ENCODE measurements at places on chromosomes 12 and 14.
A peak's percentile ranks its signal among the peaks of the same experiment; 100 is the strongest.

DNA sequence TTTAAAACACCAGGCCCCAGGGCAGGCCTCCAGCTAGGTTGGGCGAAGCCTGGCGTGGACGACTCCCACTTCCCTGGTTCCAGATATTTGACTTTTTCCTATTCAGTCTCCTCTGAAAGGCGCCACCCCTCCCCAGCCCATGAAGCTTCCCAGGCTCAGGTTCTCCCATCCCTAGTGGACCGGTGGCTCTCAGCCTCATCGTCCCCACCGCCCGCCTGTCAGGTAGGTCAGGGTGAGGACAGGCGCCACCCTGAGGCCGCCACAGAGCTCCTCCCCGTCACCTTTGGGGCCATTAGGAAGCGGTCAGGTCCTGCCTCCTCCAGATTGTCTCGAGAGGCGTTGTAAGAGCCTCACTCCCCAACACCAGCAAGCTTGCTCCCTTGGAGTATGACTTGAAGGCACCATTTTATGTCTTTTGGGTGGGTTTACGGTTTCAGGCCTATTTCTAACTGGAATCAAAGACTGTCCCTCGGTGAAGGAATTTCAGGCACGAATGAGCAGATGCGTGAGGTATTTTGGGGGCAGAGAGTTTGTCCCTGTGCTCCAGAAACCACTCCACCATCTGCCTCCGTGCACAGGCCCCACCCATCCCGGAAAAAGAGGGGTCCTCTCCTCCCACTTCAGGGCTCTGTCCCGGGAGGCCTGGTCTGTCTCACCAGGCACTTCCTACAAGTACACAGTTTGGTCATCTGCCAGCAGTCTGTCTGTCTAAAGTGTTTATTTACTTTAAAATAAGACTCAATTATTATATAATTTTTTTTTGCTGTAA, 55.6 kb downstream of the TSPAN9 start:
- no peak for DNase-seq

DNA sequence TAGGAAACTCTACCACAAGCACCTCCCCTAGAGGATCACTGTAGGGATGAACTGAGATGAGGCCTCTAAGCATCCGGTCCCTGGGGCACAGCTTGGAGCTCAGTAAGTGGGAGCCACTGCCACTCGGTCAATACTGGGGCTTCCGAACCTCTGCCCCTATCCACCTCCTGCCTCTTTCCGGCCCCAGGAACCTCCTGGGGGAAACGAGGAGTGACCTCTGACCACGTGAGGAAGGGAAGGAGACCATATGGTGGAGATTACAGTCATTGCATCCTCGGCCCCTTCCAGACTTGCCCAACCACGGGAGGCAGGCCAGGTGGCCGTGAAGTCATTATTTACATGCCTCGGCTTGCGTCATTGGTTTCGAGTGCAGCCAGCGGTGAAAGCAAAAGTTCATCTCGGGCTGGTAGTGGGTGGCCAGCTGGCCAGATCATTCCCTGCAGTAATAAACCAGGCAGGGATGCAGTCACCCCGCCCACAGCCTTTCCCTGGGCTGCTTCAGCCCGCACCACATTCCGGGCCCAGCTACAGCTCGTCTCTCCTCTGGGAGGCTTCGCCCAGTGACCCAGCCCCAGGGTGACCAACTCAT, 65.4 kb downstream of the C14orf132 start:
- no peak for DNase-seq

DNA sequence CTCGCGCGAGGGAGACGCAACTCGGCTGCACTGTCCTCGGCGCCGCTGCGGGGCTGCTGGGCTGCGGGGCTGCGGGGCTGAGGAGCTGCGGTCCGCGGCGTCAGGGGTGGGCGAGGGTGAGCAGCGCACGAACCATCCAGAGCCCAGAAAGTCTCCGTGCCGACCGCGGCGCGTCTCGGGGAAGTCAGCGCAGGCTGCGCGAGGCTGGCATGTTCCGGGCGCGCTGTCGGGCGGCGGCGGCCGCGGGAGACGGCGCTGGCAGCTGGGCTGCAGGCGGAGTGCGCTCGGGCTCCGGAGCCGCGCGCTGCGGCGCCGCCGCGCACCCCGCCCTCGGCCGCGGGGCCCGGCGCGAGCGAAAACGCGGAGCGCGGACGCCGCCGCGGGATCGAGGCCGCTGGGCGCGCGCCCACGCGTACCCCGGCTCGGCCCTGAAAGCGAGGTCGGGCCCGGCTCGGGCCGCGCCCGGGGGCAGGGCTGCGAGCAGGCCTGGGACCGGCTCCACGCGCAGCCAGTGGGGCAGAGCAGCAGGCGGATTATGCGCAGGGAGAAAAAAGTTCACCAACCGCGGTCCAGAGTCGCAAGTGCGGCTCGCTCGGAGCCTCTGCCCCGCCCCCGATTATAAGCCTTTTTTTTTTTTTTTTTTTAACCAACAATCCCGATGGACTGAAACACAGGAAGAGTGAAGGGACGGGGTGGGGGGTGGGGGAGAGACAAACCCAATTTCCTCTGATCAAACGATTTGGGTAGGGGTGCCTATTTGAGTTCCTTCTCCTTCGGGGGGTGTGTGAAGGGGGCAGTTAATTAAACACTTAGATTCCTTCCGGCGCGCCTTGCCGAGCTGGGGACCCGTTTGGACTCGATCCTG, at the start of gene PRICKLE1:
Gene PRICKLE1 (minus strand): TSS at position 282 of the 865 bp plus-strand sequence. CDS start 117,230 bp downstream, outside the sequence.
- DNase-seq = no peak

- no peak for DNase-seq
Measured at GRCh38 chr12:8855891-8856290, 33.5 kb downstream of the A2ML1 start.

DNA sequence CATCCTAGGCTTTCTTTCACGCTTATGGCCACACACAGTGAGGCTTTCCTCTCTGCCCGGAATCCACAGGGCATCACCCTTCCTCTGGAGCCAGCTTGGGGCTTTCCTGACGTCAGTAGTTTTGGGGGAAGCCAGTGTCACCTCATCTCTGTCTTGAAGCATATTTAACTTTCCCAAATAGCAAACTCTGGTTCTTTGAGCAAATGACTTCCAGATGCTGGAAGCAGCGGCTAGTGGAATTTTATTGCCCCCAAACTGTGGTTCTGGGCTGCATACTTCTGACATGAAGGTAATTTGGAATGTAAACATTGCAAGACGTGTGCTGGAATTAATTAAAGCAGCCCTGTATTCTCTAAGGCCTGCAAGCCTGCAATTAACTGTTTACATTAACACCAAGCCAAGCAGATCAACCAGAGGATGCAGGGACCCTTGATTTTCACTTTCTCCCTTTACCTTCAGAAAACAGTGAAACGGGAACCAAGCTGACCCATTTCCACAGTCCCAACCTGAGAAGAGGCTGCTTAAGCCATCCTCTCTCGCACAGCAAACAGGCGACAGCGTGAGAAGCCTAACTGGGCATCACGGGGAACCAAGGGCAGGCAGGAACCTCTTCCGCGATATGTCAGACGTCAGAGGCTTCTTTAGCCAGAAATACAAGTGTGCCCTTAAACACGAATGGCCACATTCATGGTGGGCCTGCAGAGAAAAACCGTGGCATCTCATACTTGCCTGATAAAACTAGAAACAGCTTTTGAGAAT, 258.4 kb downstream of the CACNA1C start:
- no peak for DNase-seq

DNA sequence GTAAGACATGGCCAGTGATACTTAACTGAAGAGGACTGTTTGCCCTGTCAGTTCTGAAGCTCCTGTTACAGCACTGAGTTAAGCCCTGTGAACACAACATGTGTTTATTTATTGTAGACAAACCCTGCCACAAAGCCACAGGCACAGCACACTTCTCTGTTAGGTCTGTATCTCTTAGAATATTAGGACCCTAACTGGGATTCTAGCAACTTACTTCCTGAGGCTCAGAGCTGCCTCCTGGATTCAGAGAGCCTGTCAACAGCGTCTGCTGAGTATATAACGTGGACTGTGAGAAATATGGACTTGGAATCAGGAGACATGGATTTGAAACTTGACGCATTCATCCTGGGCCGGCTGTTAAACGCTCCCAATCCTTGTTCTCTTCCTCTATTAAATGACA, 135.0 kb upstream of the HIF1A start:
- DNase-seq = no peak

- DNase-seq = no peak
Measured at GRCh38 chr14:95313190-95313589, 6.5 kb downstream of the CLMN start.

DNA sequence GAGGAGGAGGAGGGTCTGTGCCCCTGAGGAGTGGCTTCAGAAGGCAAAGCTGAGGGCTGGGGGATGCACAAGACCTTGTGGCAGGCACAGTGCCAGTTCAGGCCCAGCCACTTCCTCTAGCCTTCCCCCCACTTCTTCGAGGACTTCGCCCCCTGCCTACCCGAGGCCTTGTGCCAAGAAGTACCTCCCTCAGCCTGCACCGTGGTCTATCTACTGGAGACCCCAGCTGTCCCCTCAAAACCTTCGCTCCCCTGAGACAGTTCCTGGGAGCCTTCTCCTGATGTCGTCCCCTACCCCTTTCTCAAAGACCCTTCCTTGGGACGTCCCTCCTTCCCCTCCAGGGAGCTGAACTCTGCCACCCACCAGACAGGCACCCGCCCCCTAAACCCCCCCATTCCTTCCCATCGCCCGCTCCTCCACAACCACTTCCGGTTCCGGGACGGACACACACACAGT, 604 bp downstream of the ZNF384 start:
- peak; percentile 26 for DNase-seq

GRCh38 chr12:118706437-118706836, 274.9 kb upstream of the SRRM4 start:
- DNase-seq = no peak

GRCh38 chr12:30896461-30896860, 30.1 kb upstream of the TSPAN11 start:
- no peak for DNase-seq

GRCh38 chr12:109827566-109828550, 5.3 kb downstream of the TRPV4 start:
- DNase-seq = no peak
